Fibroblast of villous mesenchyme (primary cell): ENCODE measurements at places on chromosomes 7 and 10. TPM values are rescaled to one million over a fixed set of nuclear protein-coding genes. Genes with fewer than 3 reads are reported as not detected.

FBXL13 gene
- 1.3 and 2.2 TPM in 2 replicates for total RNA-seq

TET1 gene
- 8.4 and 9.5 TPM in 2 replicates for total RNA-seq

GRCh38 chr7:29893351-29893965, 87.2 kb downstream of the WIPF3 start:
- DNase-seq: no peak

WIPF3 gene
- total RNA-seq: under 0.01 TPM in 2 replicates

- DNase-seq: peak; percentile 51
These were observed 123.1 kb downstream of the POLR1F start for GRCh38 chr7:19585761-19586160.
